ENCODE measurements at places on chromosomes 2 and 18.

GRCh38 chr2:42794271-42795046 is 2.1 kb upstream of the HAAO start:
- no peak for DNase-seq

DNA sequence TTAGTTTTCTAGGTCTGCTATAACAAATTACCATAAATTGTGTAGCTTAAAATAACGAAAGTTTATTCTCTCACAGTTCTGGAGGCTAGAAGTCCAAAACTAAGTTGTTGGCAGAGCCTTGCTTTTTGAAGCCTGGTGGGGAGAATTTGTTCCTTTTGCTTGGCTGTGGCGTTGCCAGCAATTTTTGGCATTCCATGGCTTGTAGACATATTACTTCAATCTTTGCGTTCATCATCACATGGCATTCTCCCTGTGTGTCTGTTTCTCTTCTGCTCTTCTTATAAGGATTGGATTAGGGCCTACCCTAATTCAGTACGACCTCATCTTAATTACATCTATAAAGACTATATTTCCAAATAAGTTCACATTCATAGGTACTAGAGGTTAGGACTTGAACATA is 217.7 kb downstream of the MBD5 start:
- no peak for DNase-seq

- peak; percentile 79 for DNase-seq
These were observed at the start of gene EPC2 for GRCh38 chr2:148643998-148644882. Gene EPC2 (plus strand): TSS chr2:148644751. CDS start chr2:148645018, 267 bp downstream.

- DNase-seq: no peak
These were observed 1.9 kb downstream of the CCDC68 start for GRCh38 chr18:54957296-54957832.

DNA sequence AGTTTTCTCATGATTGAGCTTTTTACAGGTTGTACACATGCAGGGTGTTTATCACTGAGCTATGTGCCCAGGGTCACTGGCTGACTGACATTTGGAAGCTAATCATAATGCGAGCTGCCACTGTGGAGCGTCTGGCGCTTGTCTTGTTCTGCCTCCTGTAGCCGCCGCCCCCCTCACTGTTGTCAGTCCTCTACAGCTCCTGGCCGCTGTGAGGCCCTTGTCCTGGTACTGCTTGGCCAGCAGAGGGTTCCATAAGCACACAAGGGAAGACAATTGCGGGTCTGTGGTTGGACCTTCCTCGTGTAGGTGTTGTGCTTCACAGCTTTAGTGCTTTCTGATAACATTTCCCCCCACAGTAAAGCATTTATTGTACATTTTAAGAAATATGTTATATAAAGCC is 105.6 kb upstream of the LDLRAD4 start:
- no peak for DNase-seq

GRCh38 chr2:167454036-167454435 is 565.8 kb downstream of the XIRP2 start:
- DNase-seq: no peak

- DNase-seq: no peak
These were observed 6.6 kb downstream of the CFAP221 start for GRCh38 chr2:119550856-119551255.

- no peak for DNase-seq
These were observed 129.3 kb downstream of the GLI2 start for GRCh38 chr2:120864981-120865380.

GRCh38 chr2:20594048-20594750 is 56.7 kb downstream of the HS1BP3 start:
- no peak for DNase-seq

DNA sequence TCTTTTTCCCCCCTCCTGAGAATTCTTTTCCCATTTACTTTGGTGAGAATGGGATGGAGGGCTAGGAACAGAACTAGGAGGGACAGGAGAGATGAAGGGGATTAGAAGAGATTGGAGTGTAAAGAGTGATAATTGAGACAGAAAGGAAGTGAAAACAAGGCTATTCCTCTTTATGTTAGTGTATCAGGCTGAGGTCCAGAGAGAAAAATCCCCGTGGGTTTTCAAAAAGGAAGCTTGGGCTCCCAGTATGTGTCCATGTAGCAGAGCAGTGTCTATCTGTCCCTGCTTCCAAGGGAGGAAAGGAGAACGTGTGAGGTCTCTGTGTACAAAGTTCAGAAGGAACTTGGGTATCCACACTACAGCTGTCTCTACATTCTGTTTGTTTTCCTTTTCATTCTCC is 59.9 kb upstream of the KCNE4 start:
- DNase-seq: no peak

DNA sequence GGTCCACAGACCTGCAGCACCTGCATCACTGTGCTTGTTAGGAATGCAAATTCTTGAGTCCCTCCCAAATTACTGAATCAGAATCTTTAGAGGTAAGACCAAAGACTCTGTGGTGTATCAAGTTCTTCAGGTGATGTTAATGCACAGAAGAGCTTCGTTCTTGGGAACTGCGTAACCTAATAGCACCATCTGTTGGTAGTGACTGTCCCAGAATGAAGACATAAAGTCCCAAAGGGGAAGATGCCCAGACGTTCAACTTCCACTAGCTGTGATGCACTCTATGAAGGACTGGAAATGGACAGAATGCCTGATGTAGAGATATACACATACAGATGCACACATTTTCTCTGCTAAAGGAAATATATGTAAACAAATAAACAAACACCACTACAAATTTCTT is 576.0 kb downstream of the LRP1B start:
- DNase-seq: no peak

DNA sequence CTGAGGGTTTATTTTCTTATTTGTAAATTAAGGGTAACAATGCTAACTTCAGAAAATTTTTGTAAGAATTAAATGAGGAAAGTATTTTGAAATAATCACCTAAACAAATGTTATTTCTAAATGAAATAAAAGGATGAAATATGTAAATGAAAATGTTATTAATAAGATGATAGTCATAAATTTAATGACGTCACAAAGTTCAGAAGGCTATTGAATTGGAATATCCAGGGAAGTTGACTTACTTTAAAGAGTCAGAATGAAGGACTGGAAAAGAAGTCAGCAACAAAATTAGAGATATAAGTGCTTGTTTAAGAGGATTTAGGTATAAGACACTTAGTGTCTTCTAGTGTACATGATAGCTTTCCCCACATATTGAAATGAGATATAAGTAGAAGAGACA is 732.6 kb upstream of the CDH7 start:
- DNase-seq: no peak

Data from T-helper 2 cell (primary cell).